ENCODE measurements at places on chromosomes 3 and 15.

DNA sequence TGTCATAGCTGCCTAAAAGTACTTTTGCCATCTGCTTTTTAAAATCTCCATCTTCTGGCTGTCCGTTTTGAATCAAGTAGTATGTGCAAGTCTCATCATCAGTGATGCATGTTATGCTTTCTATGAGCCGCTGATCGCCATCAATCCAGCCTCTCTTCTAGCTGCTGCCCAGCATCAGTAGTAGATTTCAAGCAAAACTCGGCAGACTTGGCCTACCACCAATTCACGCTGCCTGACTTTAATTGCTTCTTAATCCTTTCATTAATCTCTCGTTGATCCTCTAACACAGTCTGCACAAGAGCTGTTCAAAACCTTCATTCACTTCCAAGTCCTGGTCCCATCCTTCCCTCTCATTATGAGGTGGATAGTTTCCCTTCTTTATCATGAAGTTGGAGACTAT is 104.9 kb downstream of the NSUN3 start:
- no peak for DNase-seq

DNA sequence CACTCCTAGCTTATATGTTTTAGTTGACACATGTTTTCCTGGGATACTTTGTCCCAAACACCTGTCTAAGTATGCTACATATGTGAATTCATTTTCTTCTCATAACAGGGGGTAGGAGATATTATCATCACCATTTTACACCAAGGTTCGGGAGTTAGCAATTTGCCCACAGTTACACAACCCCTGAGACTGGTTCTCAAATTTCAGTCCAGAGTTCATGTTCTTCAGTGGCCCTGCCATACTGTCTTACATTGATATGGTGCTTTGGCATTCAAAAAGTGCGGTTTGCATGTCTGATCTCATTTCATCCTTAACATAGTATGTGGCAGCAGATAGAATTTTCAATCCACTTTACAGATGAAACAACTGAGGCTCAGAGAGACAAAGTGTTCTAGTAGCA is 38.4 kb downstream of the ROBO2 start:
- DNase-seq, result no peak

GRCh38 chr3:188631291-188632010 is 477.5 kb downstream of the LPP start:
- DNase-seq, result no peak

GRCh38 chr3:127698691-127699415 is 26.1 kb downstream of the ABTB1 start:
- DNase-seq, result no peak

DNA sequence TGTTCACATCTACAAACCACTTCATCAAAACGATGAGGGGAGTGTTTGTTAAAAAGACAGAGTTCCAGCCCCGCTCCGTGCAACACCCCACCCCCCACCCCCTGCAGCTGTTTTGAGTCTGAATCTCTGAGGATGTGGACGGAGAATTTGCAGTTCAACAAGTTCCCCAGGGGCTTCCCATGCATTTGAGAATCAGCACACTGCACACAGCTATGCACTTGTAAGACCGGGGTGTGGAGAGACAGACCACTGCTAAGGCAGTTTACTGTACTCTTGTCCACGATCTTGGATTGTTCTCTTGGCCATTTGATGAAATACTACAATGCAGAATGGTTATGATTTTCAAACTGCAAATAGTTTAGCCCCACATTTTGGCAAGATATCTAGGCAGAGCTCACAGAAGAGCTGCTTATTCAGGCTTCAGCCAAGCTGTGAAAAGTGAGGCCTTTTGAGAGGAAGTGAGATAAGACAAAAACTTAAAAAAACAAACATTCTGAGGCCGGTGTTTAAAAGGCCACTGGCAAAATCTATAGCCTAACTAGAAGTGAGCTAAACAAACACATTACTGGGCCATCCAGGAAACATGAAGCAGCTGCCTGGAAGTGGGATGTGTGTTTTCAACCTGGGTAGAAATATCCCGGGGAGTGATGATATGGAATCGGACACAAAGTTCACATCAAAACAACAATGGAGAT is 308.2 kb upstream of the ADAMTS9 start:
- DNase-seq, result no peak

- DNase-seq, result peak; percentile 55
Observed at GRCh38 chr3:63927422-63928280, 15.5 kb upstream of the SCAANT1 start.

GRCh38 chr15:60006873-60007272 is 2.8 kb downstream of the FOXB1 start:
- DNase-seq, result no peak

GRCh38 chr3:127452321-127452821 is 138.2 kb downstream of the TPRA1 start:
- DNase-seq, result no peak

GRCh38 chr3:160851629-160852210 is 95.7 kb downstream of the PPM1L start:
- DNase-seq, result no peak

DNA sequence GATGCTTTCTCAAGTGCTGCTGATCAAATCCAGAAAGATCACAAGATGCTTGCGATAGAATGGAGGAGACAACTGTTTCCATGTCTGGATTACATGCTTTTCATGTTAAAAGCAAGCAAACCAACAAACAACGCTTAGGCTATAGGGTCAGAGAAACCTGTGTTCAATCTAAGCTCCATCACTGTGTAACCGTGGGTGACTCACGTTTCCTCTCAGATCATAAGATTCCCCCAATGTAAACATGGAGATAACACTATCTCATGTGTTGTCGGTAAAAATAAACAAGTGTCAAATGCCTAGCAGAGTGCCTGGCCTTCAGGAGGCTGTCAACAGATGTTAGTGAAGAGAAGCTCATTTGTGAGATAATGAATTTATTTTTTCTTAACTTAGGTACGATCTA is 907.8 kb downstream of the NTRK3 start:
- DNase-seq, result no peak

GRCh38 chr3:53821631-53822121 is 24.5 kb downstream of the CHDH start:
- DNase-seq, result no peak

- DNase-seq, result no peak
Observed at GRCh38 chr3:193347521-193348501, 30.7 kb downstream of the ATP13A5 start.

GRCh38 chr3:141370065-141370533 is 1.8 kb downstream of the ZBTB38 start:
- DNase-seq, result peak; percentile 96

DNA sequence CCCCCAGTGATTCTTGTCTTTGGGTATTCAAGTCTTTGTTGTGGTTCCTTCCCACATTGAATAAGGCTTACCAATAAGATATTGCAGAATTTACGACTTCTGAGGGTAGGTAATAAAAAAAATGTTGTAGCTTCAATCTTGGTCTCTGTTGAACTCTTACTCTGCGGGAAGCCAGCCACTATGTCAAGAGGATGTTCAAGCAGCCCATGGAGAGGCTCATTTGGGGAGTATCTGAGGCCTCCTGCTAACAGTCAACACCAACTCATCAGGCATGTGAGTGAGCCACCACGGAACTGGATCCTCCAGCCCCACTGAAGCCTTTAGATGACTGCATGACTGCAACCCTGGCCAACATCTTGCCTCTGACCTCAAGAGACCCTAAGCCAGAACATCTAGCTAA is 3.2 kb upstream of the TBC1D23 start:
- DNase-seq, result no peak

- DNase-seq, result no peak
Observed at GRCh38 chr3:190912736-190913135, 50.2 kb upstream of the GMNC start.

DNA sequence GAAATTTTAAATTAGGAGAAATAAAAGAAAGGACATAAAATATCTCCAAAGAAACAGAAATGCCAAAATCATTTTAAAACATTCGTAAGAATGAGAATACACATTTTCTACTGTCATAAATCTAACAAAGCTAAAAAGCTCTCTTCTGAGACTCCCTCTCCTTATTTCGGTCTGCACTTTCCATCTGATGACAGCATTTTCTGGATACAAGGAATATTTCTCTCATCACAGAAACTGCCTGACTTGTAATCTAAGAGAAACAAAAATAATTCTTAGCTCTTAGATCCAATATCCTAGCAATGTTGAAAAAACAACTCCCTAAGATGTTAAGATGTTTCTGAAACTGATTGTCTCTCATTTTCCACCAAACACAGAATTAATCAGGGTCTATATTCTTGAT is 93.5 kb downstream of the PEAK1 start:
- DNase-seq, result no peak

- peak; percentile 77 for DNase-seq
Observed at GRCh38 chr3:120418866-120419490, 31.8 kb downstream of the FSTL1 start.

- no peak for DNase-seq
Observed at GRCh38 chr3:138717348-138717747, 108.8 kb downstream of the FAIM start.

- DNase-seq, result no peak
Observed at GRCh38 chr3:190302212-190302867, 19.9 kb downstream of the CLDN1 start.

- DNase-seq, result peak; percentile 91
Observed at GRCh38 chr15:43187544-43188155, 2.4 kb downstream of the CCNDBP1 start.

GRCh38 chr3:117761703-117762620 is 1052.4 kb downstream of the TUSC7 start:
- no peak for DNase-seq

GRCh38 chr3:121424549-121424948 is 121.2 kb downstream of the POLQ start:
- DNase-seq, result no peak

- no peak for DNase-seq
Observed at GRCh38 chr3:42706721-42707619, 4.4 kb upstream of the HHATL start.

GRCh38 chr3:48429317-48429959 is 448 bp downstream of the PLXNB1 start:
- peak; percentile 50 for DNase-seq

DNA sequence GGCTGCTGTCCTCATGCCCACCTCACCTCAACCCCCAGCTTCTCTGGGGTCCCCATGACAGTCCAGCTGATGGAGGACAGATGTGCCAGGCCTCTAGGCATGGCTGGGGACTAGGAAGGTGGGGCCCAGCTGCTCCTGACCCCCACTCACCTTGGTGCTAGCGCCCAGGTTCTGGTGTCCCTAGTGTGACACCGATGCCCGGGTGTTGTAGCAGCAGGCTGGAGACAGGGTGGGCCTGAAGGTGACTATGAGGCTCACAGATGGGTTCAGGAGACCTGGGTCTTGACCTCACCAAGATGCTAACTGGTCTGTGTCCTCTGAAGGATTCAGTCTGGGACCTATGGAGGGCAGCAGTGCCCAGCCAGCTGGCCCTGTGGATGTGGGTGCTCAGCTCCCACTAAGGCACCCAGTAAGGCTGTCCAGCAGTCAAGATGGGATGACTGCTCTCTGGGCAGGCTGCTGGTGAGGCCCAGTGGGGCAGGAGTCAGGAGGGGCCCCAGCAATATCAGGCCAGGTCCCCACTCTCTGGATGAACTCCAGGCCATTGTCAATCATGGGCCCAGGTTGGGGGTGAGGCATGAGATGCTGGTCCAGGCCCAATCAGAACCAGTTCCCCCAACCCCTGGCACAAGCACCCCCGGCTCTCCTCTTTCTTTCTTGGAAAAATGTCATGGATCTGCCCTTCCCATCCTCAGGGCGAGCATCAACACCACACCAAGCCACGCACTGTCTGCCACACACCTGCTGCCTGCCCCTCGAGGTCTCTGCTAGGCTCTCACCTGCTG is 33.0 kb downstream of the ALDH1L1 start:
- no peak for DNase-seq

DNA sequence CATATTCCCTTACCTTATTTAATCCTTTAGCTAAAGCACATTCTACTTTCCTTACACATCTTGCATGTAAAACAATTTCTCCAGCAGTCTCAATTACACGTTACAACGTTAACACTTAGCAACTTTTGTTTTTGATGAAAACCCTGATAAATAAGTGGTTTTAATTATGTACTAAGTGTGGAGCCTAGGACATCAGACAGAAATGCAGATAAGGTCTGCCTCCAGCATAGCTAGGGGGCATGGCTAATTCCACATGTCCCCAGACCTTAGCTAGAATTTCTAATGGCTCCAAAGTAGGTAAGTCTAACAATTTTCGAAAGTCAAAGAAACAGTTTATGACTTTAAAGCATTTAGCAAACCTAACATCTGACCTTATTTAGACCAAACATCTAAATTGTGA is 77.4 kb upstream of the TERB2 start:
- no peak for DNase-seq

- DNase-seq, result no peak
Observed at GRCh38 chr3:176935194-176935888, 261.9 kb downstream of the TBL1XR1 start.

DNA sequence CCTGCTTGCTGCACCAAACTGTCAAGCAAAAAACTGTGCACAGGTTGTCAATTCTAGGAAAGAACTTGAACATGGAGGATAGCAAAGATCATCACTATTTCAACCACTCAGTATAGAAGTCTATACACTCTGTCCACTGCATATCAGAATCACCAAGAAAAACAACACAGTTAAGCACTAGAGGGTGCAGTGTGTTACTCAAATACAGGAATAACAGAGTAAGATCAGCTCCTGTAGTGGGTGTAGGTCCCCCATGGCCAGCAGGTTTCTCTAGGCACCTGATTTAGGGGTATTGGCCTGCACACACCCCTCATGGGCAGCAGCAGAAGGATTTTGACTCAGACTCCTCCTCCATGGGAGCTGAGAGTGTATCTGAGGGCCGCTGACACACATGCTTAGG is 464.1 kb downstream of the EPHA6 start:
- DNase-seq, result no peak

DNA sequence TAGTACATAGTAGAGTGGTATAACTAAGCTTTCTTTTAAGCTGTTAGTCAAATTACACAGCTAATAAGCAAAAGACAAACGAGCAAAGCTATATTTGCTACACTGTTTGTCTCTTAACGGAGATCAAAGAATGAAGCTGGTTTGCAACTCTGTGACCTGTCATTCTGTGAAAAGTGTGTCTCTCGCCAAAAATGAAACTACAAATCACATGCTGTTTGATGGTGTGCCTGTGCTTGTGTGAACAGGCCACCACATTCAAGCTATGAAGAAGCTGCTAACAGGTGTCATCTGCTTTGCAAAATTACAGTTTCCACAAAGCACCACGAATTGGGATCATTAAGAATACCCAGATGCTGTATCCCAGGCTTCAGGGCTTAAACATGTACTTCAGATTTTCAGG is 667.8 kb upstream of the NAALADL2 start:
- DNase-seq, result no peak

DNA sequence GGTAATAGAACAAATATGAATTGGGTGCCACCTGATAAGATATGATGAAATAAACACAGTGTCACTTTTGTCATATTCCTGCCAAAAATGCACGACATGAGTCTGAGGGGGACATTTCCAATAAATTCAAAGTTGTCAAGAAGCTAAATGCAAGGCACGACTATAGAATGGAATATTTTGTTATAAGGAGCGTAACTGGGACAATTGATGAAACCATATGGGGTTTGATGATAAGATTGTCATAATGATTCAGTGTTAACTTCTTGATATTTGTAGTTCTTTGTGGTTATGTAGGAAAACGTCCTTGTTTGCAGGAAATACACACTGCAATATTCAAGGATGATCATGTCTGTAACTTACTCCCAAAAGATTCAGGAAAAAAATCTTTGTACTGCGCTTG is 163.3 kb downstream of the MEX3B start:
- DNase-seq, result peak; percentile 44

GRCh38 chr3:174318181-174318580 is 541.0 kb upstream of the NAALADL2 start:
- no peak for DNase-seq
